Keratinocyte (primary cell): ENCODE measurements at places on chromosomes 12 and 14.

DNA sequence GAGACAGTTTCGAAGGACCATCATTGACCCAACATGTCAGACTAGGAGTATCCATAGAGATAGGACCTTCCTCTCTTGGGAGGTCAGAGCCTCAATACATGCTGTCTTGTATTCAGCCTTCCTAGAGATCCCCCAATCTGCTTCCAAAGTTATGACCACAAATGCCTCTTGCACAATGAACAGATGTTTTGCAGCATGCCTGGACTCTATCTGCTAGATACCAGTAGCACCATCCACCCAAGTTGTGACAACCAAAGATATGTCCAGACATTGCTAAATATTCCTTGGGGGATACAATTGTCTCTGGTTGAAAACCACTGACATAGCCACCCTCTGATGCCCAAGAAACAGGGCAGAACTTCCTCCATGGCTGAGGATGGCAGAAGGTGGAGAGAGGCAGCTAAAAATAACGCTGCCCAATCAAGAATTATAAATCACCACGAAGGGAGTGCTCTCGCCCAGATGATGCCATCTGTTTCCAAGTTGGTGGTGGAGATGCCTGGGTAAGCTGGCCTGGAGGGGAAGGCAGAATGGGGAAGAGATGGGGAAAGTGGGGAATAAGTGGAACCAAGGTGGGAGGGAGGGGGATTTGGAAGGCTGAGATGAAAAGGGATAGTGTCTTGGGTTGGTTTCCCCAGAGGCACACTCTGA lies 42.9 kb upstream of the NOS1 start:
- no peak for DNase-seq

DNA sequence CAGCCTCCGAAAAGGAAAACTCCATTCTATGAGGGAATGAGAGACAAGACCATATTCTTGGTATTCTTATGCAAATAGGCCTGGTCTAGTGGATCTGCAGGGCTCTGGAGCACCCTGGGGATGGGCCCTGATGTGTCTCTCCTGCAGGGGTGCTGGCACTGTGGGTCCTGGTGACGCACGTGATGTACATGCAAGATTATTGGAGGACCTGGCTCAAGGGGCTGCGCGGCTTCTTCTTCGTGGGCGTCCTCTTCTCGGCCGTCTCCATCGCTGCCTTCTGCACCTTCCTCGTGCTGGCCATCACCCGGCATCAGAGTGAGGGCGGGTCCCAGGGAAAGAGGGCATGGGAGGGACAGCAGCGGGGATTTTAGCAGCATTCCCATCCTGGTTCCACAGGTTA lies 5.8 kb downstream of the SLC48A1 start:
- no peak for DNase-seq

- no peak for DNase-seq
These were observed 9.2 kb upstream of the INF2 start for GRCh38 chr14:104680056-104680805.

DNA sequence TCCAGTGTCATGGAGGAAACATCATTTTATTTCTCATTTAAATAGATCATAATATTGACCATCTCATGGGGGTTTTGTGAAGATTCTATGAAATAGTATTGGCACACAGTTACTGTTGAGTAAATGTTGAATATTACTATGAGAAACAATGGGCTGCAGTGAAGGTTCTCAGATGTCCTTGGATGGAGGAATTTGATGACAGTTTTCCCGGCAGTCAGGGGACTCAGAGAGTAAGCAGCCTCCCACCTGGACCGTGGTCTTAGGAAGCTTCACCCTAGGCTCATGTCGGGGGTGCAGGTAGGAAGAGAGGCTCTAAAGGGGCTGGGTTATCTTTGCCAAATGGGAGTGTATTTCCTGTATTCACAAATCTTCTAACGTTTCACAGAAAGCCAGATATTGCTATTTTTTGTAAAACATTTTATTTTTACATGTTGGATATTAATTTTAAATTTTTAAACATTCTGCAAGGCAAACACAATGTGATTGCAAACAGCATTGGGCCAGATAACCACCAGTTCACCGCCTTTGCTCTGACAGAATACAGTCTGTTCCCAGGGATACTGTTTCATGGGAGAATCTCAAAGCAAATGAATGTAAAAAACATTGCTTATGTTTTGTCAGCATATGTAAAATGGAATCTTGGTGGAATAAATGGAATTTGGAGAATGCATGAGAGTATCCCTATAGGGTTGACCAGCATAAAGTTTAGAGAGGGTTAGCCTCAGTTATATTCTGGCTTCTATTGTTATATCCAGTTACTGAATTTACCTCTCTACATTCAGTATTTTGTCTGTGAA lies 380.8 kb upstream of the TMEM132C start:
- no peak for DNase-seq

DNA sequence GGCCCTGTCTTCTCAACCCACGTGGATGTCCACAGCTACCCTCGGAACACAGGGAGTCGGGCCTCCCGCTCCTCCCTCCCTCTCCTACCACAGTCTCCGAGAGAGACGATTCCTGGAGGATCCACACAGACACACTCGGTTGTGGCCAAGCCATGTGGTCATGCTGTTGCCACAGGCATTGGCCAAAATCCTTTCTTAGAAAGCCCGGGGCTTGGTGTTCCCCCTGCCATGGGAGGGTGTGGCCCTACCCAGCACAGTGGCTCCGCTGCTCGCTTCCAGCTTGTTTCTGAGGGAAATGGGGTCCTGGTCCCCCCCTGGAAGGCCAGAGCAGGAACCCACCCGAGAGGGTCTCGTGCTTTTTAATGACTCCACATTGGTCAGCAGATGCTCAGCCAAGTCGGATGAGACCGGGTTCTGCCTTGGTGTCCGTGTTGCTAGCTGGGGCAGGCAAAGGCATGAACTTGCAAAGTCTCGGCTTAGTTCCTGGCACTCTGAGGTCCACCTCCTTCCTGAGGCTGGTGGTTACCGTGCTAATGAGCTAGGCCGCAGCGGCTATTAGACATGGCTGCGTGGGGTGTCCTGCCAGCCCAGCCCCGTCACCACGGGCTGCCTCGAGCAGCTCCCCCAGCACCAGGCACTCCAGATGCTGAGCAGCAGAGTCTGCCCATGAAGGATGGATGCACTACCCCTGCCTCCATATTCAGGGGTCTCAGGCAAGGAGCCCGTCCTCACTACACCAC lies 46.8 kb upstream of the MEG3 start:
- DNase-seq = no peak

- no peak for DNase-seq
These were observed 87.9 kb downstream of the USP15 start for GRCh38 chr12:62347922-62348650.

DNA sequence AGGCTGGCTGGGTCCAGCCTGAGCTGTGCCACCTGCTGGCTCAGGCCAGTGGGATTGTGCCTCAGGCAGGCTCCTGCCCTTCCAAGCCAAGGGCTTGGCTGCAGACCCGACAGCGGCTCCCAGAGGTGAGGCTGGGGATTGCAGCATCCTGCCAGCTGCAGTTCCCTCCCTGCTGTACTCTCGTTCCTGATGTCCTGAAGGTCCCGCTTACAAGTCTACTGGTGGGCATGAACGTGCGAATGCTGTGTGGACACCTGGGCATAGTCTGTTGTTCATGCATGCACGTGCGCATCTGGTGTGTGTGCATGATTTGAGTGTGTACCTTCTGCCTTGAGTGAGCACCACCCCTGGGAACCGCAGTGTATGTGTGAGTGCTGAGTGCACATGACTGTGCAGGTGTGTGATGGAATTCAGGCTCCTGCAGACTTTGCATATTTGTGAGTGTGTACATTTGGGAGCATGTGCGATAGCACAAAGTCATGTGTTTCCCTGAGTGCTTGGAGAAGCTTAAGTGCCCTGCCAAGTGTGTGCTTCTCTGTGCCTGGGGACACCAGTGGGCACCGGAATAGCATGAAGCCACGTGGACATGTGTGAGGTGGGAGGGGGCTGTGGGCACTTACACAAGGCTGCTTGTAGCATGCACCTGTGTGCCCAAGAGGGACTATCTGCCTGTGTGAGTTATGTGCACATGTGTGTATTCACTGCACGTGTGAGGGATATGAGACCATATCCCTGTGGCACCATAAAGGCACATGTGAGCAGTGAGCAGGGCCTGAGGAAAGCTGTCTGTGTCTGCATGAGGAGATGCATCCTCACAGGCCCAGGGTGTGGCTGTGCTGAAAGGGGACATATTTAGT lies 19.3 kb upstream of the KRT7 start:
- DNase-seq = no peak

GRCh38 chr12:105443802-105444652 lies 113.5 kb downstream of the C12orf75 start:
- DNase-seq = no peak

DNA sequence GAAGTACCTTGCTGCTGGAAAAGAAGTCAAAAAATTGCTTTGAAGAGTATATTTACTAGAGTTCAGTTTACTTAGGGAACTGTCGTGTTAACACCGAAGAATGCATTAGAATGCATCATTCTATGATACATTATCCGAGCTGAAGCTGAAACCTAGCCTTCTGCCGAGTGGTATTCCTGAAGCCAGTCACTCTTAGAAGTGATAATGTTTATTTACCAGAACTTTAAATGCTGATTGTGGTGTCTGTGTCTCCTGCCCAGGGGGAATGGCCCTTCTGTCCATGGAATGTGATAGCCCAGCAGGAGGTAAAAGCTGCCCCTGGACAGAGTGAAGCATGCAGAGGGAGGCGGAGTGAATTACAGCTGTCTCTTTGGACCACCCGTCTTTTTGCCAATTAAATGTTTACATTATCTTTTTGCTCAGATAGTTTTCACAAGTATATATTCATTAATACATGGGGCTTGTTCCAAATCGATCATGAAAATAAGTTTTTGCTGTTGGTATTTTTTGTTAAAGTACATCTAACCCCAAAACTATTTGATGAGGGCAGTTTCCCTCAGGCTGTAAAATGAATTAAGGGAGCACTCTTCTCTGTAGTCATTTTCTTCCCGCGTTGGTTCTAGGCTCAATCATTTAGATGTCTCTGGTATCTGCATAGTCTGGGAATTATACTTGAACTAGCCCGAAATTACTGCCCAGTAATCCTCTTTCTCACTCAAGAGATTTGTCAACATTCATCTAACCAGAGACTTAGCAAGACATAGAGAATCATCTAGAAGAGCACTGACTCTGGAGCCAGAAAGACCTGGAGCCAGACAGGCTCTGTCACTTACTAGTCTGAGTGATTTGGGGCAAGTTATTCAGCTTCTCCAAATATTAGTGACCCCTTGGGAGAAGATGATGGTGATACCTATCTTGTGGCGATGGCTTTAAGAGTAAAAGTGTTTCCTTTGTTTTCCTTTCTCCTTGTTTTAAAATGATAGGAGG lies 147.6 kb downstream of the CRADD start:
- DNase-seq = no peak

GRCh38 chr14:88225721-88226120 lies 97.3 kb downstream of the KCNK10 start:
- DNase-seq = no peak

GRCh38 chr12:46887870-46888269 lies 62.1 kb upstream of the SLC38A4 start:
- DNase-seq = no peak

DNA sequence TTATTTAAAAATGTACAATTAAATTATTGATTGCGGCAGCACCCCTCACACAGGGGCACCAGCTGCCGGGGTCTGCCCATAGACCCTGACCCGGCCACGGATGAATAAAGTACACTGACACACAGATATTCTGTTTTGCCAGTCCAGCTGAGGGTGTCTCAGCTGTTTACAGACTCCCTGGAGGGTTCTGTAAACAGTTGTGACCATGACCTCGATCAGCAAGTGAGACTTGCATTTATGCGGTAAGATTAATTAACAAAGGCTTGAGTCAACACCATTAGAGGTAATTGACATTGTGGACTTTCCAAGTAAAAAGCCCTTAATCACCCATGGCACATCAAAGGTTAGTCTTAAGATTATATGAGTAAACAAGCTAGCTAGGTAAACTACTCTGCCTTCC lies 94.3 kb downstream of the FUT8 start:
- no peak for DNase-seq

DNA sequence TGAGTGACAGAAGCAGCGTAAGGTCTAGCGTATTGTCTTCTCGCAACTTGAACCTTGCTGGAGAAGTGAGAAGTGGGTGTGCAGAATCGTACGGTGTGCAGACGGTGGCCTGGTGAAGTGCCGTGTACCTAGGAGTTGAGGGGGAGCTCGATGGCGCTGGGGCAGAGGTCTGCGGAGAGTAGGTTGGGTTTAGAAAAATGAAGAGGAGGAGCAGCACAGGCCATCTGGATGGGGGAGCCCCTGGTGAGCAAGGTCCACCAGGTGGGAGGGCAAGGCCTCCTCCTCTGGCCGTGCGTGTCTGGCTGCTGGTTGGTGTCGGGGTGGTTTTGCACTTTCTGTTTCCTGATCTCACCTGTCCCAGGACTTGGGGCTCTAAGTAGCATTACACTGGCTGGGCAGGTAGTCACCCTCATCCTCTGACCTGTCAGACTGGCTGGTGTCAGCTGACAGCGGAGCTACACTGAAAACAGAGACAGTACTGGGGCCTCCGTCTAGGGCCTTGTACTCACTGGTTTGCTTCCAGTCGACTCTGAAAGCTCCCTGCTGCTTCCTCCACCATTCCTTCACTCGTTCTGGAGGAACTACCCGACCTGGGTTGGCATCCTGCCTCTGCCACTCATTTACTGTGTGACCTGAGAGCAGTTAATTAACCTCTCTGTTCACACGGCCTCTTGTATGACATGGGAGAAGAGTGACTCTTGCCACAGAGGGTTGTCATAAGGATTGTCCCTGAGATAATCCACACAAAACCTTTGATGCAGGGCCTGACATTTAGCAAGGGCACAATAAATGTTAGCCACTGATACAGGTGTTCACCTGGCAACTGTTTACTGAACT lies 228.3 kb downstream of the SLC41A2 start:
- no peak for DNase-seq

GRCh38 chr14:78848234-78848820 lies 678.2 kb downstream of the NRXN3 start:
- no peak for DNase-seq

GRCh38 chr12:88299567-88300101 lies 157.5 kb downstream of the TMTC3 start:
- DNase-seq = peak; percentile 89

DNA sequence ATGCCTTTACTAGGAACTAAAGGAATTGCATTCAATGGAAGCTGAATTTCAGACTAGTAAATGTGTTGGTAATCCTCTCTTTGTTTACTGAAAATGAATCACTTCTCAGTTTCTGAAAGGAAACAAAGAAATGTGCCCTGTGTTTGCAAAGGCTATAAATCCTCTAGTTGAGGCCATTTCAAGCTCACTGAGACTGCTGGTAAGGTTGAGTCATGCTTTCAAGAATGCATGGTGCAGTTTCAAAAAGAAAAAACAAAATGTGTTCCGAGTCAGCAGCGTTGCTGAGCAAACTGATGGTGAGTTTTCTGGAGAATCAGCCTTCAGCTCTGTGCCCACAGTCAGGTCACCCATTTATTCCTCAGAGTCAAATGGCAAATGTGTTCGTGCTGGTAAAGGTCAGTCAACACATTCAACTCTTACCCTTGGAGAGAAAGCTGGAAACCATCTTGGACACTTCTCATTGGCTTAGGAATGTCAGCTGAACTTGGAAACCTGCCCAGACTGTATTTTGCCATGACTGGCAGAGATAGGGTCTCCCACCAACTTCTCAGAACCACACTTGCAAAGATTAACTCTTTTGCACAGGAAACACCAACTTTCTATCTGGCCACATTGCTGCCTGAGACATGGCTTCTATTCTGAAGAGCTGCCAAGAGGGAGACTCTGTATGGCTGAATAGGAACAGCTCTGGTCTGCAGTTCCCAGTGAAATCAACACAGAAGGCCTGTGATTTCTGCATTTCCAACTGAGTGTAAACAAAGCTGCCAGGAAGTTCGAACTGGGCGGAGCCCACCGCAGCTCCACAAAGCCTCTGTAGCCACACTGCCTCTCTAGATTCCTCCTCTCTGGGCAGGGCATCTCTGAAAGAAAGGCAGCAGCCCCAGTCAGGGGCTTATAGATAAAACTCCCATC lies 484.4 kb downstream of the ATP23 start:
- DNase-seq = no peak
